Activated CD8-positive, alpha-beta memory T cell treated with anti-CD3 and anti-CD28 coated beads for 48 hours (primary cell): ENCODE measurements at places on chromosomes 7 and 10.

DNA sequence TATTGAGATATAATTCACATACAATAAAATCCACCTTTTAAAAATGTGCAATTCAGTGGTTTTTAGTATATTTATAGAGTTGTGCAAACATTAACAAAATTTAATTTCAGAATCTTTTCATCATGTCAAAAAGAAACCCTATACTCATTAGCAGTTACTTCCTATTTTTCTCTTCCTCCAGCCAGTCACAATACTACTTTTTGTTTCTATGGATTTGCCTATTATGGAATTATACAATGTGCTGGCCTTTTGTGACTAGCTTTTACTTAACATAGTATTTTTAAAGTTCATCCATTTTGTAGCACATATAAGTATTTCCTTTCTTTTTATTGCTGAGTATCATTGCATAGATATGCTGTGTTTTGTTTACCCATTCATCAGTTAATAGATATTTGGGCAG is 199.9 kb upstream of the IMMP2L start:
- DNase-seq, result no peak

GRCh38 chr7:98711945-98712344 is 94.9 kb downstream of the NPTX2 start:
- no peak for DNase-seq

DNA sequence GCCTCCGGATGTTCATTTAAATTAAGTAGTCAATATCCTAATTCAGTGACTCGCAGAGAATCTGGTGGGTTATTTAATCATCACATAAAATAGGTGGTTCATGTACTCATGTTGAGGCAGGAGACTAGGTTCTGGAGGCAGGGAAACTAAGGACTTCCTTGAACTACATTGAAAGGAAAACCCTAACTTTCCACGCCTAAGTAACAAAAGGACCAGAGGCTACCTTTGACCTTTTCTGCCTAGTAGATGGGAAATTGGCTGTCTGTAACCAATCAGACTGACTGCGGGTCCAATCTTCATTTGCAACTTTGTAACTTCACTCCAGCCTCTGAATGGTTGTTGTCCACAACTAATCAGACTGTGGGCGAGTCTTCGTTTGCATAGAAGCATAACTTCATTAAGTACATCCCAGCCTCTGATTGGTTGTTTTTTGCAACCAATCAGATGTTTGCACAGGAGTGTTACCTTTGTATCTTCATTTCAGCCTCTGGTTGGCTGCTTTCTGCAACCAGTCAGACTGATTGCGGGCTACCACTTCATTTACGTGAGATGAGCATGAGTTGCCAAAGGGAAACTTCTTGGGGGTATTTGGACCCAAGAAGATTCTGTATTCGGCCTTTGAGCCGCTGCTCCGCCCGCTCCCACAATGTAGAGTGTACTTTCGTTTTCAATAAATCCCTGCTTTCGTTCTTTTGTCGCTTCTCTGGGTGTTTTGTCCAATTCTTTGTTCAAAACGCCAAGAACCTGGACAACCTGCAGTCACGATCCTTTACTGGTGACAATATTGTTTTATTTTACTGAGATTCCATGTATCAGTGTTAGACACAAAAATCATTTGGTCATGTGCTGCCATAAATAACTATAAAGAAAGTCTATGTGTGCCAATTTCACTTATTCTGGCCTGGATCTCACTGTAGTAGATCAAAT is 1.7 kb upstream of the ST7 start:
- DNase-seq, result no peak

- DNase-seq, result no peak
Measured at GRCh38 chr7:2259480-2259879, 17.5 kb downstream of the NUDT1 start.

GRCh38 chr10:112738606-112739591 is 211.1 kb upstream of the TCF7L2 start:
- DNase-seq, result no peak

DNA sequence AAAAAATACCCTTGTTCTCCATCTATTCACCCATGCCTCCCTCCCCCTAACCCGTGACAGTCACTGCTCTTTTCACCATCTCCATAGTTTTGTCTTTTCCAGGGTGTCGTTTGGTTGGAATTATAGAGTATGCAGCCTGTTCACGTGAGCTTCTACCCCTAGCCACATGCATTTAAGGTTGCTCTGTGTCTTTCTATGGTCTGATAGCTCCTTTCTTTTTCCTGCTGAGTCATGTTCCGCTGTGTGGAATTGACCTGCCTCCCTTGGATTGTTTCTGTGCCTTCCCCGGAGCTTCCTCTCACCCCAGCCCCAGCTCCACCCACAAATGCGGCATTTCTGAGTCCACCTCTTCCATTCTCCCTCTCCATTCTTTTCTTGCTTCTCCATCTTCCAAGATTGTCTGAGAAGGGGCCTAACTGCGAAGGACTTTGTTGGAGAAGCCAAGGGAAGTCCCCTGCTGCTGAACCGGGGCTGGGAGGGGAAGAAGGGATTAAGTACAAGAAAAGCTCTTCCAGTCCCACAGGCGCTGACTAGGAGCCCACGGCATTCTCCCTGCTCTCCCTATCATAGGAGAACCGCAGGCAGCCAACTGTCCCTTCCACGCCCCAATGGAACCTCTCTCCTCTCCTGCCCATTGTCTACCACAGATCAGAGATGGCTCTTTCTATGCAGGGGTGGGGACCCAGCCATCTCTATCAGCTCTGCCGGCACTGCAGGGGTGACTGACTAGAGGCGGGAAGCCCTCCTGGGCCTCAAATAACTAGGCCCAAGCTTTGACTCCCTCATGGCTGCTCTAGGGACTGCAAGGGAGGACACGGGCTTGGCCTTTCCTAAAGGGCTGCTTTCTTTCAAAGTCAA is 87.5 kb upstream of the ANLN start:
- DNase-seq, result no peak

GRCh38 chr10:97689559-97690020 is 2.5 kb upstream of the AVPI1 start:
- no peak for DNase-seq

- DNase-seq, result no peak
Measured at GRCh38 chr7:104855861-104856260, 158.1 kb upstream of the KMT2E start.
